ENCODE measurements at places on chromosomes 11 and 22.

DNA sequence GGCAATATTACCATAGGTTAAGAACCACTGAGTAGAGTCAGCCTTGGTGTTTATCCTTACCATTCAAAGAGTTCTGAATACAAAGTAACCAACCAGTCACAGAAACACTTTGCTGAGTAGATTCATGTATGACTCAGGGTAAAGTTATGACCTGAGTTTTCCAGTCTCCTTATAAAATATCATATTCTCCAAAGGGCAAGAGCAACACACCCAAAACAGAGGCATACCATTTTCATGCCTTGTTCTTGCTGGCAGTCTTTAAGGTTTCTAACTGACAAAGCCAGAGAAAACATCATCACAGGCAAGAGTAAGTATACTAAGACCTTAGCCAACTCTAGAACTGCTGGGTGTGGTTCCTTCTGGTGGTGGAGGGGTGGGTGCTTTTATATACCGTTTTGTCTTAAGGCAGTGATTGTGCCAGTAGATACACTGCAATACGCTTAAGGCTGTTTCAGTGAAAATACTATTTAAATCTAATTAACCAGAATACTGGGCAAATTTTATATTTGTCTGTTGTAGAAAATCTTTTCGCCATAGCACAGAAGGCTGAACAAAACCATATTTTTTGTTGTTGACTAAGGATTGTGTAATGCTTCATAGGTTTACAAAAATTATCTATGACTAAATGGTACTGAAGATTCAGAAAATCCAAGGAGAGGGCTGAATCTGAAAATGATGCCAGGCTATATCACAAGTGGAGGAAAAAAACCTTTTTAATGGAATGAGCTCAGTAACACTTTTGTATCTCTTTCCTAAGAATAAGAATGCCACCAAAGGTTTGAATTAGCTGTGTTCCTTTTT lies 3.0 kb downstream of the ATL3 start:
- no peak for DNase-seq

GRCh38 chr22:37843741-37844089 lies 419 bp downstream of the ANKRD54 start:
- no peak for DNase-seq

GRCh38 chr22:31094741-31095140 lies 12.6 kb downstream of the SELENOM start:
- DNase-seq: no peak

- no peak for DNase-seq
These were observed 31.3 kb upstream of the TEAD1 start for GRCh38 chr11:12642806-12643428.

DNA sequence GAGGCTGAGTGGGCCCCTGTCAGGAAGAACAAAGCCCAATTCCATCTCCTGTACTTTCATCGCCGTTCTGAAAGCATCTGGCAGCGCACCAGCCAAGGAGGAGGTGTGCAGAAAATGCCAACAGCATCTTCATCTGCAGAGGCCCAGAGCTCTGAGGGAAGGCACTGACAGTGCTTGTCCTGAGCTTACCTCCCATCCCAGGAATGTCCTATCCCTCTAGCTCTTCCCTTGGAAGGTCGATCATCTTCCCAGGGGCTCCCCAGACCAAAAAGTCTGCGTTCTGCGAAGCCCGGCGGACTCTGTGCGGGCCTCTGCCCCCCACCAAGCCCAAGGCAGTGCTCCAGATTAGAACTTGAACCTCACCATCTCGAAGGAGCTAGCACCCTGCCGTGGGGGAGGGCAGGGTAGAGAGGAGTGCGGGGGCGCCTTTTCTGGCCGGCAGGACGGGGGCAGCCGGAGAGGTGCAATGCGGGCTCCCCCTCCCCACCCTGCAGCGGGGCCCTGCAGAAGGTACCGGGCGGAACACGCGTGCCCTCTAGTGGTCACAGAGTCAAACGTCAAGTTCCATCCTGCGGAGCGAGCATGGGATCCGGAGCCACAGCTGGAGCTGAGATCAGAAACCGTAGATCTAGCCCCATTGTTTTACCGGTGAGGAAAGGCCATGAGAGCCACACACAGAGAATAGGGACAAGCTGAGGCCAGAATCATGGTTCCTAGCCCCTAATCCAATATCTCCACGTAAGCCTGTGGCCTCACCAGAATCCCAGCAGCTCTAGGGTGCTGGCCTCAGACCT lies 5.0 kb downstream of the SCN2B start:
- peak; percentile 36 for DNase-seq

GRCh38 chr11:70549386-70549785 lies 151.1 kb downstream of the CTTN start:
- DNase-seq: no peak

DNA sequence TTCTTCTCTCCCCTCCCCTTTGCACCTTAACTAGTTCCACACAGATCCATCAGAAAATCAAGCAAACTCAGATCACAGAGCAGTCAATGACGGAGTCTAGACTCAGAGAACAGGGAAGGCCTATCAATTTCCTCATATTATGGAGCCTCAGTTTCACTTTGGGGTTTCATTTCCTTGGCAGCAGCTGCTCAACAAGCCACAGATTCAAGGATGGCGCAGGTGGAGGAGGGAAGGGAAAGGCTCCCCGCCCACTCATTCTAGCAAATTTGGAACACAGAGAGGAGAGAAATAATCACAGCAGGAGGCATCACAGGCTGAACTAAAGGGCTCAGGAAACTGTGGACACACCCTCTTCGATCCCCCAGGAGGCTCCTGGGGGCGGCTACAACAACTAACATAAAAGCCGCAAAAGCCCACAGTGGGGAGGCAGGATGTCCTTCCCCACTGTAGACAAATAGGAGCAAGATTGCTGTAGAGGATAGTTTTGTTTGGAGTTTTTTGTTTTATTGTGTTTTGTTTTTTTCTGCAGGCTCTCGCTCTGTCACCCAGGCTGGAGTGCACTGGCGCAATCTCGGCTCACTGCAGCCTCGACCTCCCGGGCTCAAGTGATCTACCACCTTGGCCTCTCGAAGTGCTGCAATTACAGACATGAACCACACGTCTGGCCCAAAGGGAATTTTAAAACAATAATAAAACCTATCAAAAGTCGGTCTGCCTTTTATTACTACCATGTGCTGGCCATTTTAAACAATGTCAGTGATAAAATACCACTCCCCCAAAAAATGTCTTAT lies 3.4 kb downstream of the PLAAT3 start:
- DNase-seq: no peak

GRCh38 chr11:12717851-12718291 lies 43.6 kb downstream of the TEAD1 start:
- no peak for DNase-seq

DNA sequence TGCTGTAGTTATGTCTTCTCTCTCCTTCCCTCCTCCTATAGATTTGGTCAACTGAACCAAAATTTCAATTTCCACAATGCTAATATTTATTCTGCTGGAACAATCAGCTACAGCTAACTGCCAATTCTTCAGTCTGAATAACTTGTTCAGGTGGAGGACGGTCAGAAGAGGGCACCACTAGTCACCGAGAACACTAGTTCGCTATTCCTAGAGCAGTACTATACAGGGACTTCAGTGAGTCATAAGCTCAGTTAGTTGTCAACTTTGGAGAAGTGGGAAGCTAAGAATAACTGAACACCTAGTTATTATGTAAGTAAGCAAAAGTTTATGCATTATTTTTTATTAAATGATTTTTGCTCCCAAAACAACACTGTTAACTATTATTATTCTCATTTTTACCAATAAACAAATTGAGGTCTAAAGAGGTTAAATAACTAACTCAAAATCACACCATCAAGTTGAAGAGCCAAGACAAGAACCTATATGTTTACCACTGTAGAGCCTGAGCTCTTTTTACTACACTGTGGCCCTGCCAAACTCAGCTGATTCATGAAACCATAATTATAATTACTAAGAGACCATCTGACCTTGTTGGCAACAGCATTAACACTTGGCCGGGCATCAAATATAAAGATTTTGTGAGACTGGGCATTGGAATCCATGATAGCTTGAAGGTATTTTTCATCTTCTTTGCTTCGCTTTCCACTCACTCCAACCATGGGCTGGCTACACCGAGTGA lies 59.0 kb downstream of the CEP57 start:
- no peak for DNase-seq

DNA sequence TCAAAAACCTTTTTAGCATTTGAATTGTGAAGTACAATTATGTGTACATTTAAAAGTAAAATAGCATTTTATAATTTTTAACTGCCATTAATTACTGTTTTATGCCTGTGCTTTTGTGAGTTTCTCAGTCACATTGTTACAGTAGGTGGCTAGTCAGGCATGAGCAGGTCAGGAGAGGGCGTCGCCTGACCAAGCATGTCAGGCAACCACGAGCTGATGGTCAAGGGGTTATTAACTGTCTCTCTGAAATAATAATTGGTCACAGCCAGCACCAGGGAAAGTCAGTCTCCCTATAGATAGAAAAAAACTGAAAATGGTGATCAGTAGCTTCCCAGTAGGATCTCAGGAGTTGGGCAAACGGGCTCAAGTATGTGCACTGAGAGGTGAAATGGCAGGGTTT lies 19.4 kb upstream of the CCDC81 start:
- no peak for DNase-seq

DNA sequence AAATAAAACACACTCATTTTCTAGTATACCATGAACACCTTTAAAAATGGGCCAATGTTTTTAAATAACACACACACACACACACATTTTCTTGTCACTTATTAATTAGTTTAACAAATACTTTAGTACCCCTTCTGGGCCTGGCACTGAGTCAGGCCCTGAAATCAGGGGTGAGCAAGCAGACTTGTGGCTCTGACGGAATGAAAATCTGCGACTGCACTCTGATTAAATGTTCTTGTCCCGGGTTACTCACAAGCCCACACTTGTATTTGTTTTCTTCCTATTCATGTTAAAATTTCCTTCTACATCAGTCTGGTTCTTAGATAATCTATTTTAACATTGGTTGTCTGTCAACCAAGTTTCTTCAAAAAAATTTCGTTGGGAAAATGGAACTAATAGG lies 43.0 kb upstream of the PDGFD start:
- no peak for DNase-seq

DNA sequence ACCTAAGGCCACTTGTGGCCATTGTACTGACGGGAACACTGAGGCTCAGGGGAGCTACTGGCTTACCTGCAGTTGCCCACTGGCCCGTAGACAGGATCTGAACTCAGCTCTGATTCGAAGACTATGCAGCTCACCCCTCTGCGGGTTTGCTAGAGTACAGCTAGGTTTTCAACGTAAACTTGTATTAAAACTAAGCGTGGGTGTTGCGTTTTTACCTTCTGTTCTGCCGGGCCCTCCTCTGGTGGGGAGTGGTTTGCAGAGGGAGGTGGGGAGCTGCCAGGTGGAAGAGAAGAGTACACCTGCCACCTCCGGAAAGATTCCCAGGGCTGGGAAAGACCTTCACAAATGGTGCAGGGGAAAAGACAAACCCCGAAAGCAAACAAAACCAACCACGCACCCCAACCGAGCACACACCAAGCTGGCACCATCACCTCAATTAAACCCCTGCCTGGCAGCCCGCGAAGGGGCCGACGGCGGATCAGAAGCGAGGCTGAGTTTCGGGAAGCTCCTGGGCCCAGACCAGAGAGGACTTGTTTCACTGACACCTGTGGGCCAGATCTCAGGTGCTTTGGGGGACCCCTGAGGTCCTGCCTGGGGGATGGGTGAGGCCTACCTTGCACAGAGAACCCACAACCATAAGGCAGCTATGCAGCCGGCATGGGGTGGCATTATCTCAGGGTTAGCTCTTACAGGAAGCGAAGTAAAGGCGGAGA lies 37.7 kb downstream of the SHISAL1 start:
- DNase-seq: no peak

DNA sequence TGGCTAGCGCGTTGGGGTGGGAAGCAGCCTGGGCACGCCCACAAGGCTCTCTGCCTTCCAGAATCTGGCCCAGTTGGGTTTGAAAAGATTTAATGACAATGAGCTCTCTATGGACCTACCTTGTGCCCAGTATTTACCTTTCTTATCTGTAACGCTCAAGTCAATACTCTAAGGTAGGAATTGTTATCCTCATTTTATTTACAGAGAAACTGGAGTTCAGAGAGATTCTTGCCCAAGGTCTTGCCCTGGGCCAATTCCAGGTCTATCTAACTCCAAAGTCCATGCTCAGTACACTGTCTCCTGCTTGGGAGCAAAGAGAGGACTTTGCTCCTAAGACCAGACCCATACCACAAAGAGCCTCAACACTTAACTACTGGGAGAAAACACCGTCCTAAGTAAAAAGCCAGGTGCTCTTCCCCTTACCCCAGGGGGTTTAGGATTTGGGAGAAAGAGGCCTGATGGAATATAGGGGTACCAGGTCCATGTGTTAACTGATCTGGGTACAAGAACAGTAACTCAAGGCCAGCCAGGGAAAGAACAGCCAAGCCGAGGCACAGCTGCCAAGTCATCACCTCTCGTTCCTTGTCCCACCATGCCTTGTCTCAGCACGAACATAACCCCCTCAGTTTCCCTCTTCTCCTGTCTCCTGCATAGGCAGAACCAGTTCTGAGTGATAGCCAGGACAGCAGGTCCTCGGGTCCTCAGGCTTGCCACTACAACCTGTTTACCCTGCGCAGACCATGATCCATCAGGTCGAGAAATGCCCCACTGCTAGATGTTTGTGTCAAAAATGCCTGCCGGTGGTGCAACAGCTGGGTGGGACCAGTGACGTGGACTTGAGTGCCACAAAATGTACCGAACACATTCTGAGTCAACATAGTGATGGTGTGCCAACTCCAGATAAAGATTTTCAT lies 14.6 kb downstream of the APOA4 start:
- no peak for DNase-seq

- DNase-seq: peak; percentile 79
These were observed 7.0 kb downstream of the MAP3K11 start for GRCh38 chr11:65606876-65607613.

All from omental fat pad (tissue), 4 donors.